Brain (organoid and tissue), 16 donors: ENCODE measurements at places on chromosomes 2 and 18.

DNA sequence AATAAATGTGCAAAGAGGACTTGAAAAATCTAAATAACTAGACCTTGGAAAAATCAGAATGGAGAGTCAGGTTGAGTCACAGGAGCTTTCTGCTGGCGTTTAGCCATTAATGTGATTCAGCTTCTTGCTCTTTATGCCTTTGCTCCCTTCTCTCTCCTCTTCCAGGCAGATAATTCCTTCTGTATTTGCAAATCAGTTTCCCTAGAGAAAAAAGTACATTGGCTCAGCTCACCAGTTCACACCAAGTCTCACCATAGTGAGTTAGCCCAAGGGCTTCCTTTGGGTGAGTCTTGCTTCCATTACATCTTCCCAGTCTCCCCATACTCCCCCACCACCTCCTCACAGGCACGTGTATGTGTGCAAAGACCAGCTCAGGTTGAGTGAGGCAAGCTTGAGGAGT is 73.6 kb downstream of the CYBRD1 start:
- no peak for DNase-seq

DNA sequence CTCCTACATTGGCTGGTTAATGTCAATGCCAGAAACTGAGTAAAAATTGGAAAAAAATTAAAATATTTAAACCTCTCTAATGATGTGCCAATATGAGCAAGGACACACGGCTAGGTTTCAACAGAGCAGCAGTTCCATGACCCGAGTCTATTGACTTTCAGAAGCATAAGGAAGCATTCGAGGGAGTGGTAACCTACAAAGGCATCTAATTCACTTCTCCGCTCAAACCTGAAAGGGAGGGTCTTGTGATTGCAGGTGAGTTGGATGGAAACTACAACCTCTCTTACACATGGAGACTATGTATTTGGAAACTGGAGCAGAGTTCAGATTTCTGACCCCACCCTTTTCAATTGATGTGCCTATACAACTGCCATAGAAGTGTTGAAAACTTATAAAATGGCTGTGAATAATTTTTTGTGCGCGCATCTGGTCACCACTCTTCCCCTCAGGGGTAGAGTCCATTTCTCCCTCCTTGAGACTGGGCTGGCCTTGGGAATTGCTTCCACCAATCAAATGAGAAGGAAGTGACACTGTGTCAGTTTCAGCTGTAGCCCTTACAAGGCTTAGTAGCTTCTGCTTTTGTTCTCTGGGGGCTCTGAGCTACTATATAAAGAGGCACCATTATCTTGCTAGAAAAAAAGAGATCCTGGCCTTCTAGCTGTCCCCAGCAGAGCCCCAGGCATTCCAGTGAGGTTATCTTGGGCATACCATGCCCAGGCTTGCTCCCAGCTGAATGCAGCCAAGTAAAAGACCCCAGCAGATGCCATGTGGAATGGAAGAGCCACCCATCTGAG is 278.0 kb downstream of the EPHA4 start:
- DNase-seq, result no peak

GRCh38 chr2:165872101-165872791 is 78.2 kb upstream of the GALNT3 start:
- no peak for DNase-seq

DNA sequence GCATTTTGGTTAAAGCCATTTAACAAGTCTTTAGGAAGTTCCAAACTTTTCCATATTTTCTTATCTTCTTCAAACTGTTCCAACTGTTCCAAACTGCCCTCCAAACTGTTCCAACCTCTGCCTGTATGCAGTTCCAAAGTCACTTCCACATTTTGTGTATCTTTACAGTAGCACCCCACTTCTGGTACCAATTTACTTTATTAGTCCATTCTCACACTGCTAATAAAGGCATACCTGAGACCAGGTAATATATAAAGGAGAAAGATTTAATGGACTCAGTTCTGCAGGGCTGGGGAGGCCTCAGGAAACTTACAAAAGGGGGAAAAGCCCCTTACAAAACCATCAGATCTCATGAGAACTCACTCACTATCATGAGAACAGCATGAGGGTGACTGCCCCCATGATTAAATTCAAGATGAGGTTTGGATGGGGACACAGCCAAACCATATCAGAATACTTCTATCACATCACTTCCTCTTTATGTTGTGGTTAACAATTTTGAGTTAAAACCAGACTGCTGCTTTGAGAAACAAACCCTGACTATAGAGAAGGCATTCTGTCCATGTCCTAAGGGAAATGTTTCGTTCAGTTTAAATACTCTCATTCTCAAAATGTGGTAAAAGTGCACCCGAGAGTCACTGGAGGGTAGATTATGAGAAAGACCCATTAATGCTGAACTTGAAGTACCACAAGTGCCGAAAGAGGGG is 11.0 kb downstream of the IL18R1 start:
- DNase-seq, result no peak

DNA sequence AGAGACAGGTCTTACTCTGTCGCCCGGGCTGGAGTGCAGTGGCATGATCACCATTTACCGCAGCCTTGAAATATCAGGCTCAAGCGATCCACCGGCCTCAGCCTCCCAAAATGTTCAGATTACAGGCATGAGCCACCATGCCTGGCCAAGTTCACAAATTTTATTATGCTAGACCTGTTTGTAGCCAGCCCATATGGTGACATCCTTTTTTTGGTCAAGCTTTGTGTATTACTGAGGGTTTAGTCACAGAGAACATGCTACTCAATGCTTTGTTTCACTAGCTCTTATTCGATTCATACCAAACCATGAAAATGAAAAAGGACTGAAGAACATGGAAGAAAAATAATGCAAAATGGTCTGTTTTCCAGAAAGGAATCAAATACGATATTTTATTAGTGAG is 41.4 kb downstream of the DGKD start:
- no peak for DNase-seq

DNA sequence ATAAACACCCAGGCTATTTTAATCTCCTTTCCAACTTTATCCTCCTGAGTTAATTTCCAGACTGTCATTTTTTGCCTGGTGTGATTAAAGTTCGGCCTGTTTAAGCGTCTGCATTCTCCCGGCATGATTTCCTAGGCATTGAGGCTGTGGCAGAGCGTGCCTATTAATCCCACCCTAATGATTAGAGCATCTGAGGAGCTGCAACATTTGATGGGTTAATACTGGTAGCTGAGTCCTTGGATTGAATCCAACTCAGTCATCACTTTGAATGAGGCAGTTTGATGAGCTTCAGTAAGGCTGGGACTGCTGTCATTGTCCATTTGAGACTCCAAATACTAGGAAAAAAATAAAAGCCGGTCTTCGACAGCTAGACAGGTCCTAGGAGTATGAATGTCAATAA is 882.5 kb downstream of the SLC4A3 start:
- DNase-seq, result peak; percentile 79

GRCh38 chr2:68412127-68412819 is 47.2 kb downstream of the PLEK start:
- no peak for DNase-seq

DNA sequence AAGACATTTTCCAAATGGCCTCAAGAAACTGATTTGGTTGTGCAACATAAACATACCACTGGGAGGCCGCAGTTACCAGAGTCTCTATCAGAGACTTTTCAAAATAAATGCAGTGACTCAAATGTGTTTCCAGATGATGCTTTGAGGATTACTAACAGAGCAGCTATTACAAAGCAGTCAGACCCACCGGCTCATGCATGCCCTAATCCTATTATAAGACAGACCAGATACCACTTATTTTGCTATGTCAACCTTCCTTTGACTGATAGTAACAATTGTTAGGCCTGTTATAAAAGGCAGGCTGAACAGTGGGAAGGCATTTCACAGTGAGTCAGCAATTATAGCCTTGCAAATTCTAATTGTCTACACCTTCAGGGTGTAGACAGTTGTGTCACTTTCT is 217.7 kb downstream of the LRRTM1 start:
- no peak for DNase-seq

GRCh38 chr2:174931724-174932123 is 73.5 kb downstream of the CHN1 start:
- no peak for DNase-seq

GRCh38 chr2:108641756-108642155 is 77.5 kb upstream of the RANBP2 start:
- no peak for DNase-seq

GRCh38 chr2:204344119-204344518 is 201.2 kb upstream of the PARD3B start:
- DNase-seq, result no peak

- DNase-seq, result no peak
Measured at GRCh38 chr2:232321156-232321816, 57.3 kb upstream of the ALPP start.

- DNase-seq, result no peak
Measured at GRCh38 chr18:39318008-39318407, 1752.4 kb upstream of the CELF4 start.

DNA sequence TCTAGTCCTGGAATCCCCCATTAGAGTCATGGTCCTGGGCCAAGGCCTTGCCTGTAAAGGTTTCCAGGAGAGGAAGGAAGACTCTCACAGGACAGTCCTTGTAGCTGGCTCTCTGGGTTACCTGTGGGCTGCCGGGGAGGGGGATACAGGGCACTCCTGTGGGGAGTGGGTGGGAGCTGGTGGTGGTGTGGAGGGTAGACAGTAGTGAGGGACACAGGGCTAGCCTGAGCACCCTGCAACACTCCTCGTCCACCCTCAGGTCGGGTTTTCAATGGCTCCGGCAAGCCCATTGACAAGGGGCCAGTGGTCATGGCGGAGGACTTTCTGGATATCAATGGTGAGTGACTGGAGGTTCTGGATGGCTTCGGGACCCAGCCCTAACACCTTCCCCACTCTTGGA is 19.7 kb upstream of the ANKRD53 start:
- DNase-seq, result no peak

DNA sequence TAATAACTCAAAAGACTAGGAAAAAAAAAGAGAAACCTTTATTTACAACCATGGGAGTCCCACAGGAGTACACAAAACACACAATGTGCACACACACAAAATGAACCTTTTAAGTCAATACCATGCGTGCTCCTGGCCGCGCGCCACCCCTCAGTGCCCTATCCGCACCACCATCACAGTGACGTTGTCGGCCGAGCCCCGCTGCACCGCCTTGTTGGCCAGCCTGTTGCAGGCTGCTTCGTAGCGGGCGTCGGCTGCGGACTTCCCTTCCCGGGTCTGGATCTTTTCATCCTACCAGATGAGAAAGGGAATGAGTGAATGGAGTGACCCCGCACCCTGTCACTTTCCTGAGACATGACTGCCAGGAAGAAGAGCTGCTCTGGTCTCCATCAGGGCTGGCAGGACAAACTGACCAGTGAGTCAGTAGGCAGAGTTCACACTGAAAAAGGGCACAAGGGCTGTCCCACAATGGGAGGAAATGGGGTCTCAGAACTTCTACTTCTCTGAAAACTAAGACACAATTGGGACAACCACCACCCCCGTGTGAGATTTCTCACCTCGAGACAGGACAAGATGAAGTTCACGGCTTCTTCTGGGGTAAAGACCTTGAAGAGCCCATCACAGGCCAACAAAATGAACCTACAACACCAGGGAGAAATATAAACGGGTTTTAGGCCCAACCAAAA is 11.8 kb downstream of the ERFE start:
- DNase-seq, result no peak

DNA sequence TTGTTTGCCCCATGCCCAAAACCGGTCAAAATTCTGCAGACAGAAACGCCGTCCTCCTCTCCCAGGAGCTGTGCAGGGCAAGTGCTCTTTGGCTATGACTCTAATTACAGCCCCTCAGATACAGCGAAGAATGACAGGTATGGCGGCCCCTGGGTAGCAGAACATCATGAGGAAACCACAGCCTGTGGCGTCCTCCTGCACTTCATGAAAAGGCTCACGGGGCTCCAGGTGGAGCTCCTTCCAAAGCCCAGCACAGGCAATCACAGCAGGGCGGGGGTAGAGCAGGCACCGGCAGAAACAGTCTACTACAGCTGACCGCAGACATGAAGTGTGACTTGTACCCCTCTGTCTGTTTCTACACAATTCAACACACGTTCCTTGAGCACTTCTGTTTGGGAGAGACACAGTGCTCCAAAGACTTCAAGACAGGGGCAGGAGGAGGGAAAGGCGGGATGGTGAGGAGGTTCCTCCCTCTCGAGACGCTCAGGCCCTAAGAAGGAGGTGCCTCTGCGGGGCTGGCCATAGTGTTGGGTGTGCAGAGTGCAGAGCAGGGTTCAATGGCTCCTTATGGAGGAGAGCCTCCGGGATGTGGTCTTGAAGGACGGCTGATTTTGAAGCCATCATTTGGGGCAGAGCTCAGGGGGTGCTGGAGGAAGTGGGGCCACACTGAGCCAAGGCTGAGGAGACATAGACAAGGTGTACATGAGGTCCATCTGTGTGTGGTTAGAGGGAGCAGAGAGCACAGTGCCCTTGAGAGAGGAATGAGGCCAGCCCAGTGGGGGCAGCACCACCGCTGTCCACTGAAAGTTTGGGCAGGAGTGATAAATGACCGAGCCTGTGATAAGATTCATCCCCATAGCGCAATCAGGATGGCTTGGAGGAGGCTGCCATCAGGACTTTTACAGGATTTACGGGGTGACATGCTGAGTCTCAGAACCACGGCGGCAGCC is 468.3 kb downstream of the EIPR1 start:
- DNase-seq, result no peak

DNA sequence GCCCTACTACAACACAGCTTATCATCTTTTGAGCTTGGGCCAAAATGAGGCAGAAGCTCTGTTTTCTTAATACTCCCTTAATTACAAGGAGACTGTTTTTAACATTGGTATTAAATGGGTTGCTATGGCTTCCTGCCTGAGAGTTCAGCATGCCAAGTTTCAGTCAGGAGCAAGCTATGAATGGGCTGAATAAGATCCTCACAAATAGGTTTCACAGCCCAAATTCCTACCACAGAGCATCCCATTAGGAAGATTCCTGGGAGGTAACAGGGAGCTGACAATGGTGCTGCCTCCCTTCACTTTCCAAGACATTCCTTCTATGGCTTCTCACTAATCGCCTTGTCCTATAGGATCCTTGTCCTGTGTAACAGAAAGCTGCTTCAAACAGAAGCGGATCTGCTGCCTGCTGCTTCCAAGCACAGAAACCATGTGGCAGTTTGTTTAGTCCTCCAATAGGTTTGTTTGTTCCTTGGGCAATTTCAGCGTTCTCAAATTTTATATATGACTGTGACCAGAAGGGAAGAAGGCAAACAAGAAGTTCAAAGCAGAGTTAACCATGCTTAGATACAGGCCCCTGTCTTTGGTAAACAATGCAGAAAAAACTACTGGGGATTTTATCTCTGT is 70.9 kb downstream of the NCKAP5 start:
- DNase-seq, result peak; percentile 81

DNA sequence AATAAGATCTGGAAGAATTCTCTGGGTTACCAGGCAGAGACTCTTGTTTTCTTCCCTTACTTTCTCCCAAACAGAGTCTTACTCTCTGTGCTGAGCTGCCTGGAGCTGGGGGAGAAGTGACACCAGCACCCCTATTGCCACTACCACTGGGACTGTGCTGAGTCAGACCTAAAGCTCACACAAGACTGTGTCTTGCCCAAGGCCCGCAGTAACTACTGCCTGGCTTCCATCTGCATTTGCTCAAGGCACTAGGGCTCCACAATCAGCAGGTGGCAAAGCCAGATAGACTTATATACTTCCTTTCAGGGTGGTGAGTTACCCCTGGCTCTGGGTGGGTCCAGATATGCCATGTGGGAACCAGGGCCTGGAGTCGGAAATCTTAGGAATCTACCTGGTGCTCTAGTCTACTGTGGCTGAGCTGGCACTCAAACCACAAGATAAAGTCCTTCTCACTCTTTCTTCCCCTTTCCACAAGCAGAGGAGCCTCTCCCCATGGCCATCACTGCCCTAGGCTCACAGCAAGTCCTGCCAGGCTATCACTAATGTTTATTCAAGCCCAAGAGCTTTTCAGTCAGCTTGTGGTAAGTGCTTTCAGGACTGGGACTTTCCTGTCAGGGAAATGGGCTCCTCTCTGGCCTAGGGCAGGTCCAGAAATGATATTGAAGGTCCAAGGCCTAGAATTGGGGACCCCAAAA is 27.6 kb upstream of the SERPINB2 start:
- no peak for DNase-seq
